Activated T-helper 1 cell treated with Interleukin-2 at 50 U/mL for 16 hours (primary cell): ENCODE measurements at places on chromosomes 2 and 18.

GRCh38 chr2:223071139-223071538, 19.1 kb downstream of the KCNE4 start:
- no peak for DNase-seq

- no peak for DNase-seq
Measured at GRCh38 chr18:58314284-58314683, 270.3 kb downstream of the NEDD4L start.

DNA sequence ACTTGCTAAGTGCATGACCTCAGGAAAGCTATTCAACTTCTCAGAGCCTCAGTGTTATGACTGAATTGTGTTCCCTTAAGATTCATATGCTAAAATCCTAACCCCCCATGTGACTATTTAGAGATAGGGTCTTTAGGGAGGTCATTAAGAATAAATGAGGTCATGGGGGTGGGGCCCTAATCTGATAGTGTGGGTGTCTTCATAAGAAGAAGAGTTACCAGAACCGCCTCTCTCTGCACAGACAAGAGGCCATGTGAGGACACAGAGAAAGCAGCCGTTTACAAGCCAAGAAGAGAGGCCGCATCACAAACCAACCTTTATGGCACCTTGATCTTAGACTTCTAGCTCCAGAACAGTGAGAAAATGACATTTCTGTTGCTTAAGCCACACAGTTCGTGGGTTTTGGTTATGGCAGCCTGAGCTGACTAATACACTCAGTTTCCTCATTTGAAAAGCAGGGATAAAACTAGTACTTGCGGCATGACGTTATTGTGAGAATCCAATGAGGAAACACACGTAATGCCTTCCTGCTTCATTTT, 9.9 kb downstream of the SH2D6 start:
- DNase-seq, result no peak

DNA sequence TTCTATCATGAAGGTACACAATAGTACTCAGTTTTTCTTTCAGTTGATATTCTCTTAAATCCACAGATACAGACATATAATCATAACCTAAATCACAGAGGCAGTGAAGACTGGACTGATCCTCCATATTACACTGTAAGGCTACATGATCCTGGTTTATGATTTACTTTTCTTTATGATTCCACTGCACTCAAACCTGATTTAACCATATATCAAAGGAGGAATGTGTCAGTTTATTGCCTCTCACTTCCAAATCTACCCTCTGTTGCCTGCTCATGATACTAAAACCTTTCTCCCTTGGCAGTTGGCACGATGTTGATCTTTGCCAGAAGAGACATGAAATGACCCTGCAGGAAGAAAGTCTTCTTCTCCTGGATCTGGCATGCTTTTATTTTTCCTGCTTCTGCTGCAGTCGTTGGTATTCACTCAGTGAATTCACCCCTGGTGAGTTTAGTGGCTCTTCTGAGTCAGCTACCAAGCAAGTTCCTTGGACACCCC, 426.4 kb downstream of the MBD2 start:
- no peak for DNase-seq

DNA sequence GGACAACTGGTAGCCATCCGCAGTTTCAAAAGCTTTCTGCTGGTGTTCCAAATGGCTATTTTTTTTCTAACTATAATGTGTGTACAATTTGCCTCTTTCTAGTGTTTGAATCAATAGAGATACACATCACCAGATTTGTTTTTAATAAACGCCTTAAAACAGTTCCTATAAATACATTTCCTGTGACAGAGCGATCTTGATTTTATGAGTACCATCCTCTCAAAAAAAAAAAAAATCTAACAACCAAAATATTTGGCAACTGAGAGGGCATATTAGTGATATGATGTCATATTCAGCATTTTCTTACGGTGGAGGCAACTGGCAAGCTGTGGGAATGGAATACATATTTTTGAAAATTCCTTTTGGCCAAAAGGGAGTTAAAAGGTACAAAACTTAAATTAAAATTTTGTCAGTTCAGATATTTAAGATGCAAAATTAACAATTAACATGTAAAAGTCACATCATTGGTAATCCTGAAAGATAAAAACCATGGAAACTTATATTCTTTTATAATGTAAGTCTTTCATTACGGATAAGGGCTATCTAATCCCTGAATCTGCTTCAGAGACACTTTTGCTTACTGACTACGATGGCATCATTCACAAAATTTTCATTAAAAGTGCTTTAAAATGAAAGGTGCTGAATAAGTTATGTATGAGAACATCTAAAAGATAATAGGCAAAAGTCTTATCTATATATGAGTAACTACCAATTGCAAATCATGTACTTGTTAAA, 268.4 kb downstream of the TCF4 start:
- DNase-seq, result no peak

- DNase-seq, result no peak
Measured at GRCh38 chr18:62073461-62074281, 113.2 kb downstream of the PIGN start.

DNA sequence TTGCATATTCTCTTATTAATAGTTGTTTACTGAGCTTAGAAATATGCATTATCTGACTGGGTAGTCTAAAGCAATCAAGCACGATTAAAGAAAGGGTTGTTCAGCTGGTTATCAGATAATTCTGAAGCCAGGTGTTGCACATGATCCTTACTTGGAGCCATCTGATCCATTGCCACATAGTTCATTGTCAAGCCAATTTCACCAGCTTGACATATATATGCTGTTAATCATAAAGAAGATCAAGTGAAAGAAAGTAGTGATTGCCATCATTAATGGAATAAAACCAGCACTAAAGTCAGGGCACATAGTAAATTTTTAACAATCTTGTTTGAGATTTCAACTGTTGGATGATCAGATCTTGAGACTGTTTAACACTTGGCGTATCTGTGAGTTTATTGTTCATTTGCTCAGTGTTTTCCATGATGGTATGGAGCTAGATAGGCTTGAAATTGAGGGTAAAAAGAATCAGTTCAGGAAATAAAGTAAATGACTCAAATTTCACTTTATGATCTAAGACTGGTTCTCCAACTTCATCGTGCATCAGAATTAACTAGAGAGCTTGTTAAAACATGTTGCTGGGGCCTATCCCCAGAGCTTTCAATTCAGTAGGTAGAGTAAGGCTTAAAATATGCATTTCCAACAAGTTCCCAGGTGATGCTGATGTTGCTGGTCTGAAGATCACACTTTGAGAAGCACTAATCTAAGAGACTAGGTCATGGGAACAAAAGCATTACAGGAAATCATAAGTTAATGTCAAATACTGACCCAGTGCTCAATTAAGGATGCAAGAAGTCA, 539.6 kb downstream of the SATB2 start:
- no peak for DNase-seq

GRCh38 chr2:143725400-143725799, 596.2 kb downstream of the ARHGAP15 start:
- no peak for DNase-seq

DNA sequence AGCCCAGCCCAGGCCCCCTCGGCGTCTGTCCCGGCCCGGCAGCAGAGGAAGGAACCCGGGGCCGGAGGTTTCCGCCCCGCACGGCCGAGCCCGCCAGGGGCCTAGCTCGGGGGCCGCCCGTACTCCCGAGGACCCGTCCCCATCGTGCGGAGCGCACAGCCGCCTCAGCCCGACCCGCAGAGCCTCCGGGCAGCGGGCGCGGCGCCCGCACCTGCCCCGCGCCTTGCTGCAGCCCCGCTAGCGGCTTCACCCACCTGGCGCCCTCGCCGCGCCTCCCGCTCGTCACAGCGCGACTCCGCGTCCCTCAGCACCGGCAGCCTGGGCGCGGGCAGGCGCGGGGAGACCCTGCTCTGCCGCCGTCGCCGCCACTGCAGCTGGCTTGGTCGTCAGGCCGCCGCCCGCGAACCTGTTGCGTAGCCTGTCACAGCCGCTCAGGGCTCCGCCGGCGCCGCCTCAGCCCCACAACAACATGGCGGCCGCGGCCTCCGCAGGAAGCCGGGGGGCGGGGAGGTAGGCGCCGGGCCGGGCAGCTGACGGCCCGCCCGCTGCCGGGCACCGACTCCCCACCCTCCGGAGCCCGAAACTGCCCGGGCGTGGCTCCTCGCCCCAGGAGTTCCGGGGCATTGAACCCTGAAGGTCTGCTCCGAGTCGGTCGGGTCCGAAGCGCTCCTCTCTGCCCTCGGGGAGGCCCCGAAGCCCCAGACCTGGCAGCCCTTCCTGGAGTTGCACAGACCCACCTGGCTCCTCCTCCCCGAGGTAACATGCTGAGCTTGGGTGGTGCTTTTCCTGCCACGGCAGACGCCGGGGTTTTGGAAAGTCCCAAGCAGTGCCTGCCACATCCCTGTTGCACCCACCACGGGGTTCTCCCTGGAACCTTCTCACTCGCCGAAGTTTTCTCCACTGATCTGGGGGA, at the start of gene ITSN2:
Gene ITSN2, minus strand, starts transcription at position 487 of the 913 bp plus-strand sequence. CDS start 32,454 bp downstream, outside the sequence.
- DNase-seq, result peak; percentile 73

DNA sequence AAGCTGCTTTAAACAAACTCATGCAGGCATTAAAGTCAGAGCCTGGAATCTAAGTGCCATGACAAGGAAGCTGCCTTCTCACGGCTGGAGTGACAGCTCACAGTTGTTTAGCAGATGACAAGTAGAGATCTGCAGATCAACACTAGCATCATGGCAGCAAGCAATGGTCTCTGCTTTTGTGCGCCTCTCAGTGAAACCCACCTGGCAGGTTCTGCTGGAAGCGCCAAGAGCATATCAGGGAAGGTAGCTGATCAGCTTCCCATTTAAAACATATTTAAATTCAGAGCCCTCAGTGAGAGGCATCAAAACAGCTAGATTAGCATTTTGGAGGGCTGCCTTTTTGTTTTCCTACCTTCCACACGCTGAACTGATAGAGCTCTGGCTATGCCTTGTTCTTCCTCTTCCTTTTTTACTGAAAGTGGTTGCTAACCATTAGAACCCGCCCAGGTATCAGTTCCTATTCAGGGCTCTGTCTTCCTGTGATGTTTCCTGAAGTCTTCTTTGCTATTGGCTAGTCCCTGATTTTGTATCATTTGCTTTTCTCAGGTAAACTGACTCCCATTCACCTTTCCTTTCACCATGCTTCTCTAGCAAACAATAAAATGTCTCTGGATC, 70.8 kb downstream of the TMEM200C start:
- DNase-seq, result no peak

DNA sequence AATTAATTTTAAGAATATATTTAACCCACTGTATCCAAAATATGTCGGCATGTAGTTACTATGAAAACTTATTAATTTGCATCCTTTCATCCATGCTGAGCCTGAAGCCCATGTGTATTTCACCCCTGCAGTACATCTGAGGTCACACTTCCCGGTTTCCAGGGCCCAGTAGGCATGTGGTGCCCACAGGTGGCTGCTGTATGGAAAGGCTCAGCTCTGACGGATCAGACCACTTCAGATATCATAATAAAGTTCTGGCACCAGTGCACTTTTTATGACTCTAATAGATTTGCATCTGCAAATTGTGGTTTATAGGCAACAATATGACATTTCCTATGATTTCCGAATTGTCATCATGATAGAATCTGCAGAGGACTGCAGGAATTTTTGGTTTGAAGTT, 22.5 kb downstream of the SH3RF3 start:
- DNase-seq, result no peak

GRCh38 chr2:122422384-122422991, 667.0 kb downstream of the TSN start:
- no peak for DNase-seq
